ENCODE measurements at places on chromosomes 12 and 14.

DNA sequence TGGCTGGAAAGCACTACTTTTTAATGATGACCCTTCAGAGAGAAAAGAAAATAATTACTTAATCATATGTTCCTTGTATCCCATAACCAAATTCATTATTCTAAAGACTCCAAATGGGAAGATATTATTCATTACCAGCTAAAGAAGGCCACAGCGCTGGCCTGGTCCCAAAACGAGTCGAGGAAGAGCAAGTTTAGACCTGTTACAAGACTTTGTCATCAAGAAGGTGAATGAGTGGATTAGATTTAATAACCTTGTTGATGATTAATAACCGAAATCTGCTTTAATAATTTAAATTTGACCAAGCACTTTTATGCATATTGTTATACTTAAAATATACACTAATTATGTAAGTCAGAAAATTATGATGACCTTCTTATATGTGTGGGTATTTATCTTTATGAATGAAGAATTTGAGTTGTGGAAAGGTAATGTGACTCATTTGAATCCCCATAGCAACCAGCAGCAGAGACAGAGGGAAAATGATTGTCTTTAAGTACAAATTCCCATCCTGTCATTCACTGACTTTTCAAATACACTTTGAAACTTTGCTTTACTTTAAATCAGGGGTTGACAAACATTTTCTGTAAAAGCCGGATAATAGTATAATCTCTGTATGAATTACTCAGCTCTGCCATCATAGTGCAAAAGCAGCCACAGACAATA lies 200.3 kb upstream of the NPAS3 start:
- no peak for DNase-seq

DNA sequence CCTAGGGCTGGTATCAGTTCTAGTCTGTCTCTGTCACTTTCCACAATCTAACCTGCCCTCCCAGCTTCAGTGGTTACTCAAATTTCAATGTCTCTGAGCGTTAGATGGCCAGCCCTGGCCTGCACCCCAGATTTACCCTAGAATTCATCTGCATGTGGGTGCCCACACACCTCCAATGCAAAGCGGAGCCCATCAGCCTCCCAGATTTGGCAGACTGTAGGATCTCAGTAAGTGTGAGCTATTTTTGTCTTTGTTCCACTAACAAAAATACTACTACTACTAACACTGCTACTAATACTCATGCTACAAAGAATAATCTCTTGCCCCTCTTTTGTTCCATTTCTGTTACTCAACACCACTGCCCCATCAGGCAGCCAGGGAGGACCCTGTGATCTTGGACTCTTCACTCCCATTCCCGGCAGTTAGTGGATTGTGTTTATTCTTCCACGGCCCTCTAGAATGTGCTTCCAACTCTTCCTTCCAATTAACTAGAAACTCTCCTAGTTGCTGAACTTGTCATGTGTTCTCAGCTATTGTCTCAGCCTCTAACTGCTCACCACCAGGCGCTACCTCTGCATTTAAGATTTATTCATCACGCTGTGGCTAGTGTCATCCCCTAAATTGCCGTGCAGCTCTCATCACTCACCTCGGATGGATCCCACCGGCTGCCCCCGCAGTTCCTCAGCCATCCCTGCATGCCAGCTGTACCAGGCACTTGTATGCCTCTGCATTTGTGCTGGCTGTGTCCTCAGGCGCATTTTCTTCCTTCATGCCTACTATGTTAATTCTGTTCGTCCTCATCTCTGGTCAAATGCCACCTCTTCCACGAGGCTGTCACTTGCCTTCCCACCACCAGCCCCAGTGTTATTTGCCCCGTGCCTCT lies 150.6 kb upstream of the HIF1A start:
- DNase-seq = no peak

DNA sequence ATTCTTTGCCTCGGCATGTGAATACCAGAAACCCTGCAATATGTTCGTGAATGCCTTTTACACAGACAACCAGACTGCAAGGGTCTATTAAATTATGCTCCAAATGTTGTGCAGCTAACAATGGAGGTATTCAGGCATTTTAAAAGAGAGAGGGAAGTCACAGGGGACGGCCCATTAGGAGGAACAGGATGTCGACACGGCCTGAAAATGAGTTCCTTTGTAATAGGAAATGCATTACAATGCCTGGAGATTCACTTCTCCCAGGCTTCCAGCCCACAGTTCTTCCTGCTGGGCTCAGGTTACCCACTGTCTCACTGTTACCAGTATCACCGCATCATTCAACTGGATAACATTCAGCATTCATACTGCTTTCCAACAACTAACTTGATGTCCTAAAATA lies 2.5 kb downstream of the DUSP6 start:
- DNase-seq = no peak

DNA sequence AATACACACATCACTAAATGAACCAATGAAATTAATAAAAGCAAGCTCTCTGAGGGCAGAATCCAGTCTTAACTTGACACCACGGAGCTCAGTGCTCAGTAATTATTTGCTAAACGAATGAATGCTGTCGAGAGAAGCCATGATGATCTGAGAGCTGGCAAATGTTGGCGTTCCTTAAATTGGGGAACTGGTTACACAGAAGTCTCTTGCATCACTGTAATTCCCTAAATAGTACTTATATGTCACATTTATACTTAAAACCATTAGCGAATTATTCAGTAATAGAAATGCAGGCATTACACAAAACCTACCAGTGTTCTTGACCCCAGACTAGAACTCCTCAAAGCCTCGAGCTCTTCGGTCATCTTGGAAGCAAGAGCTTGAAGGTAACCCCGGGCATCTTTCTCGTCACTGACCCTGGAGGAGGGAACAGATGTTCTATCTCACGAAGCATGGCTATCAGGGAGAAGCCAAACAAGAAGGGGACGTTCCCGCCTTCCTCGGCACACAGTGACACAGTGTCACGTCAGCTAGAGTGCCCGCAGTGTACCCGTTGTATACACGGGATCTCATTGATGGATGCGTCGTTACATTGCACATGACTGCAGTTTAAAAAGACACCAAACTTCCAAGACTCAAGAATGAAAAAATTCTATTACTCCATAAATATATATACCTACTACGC lies 43.6 kb downstream of the AMN start:
- DNase-seq = no peak

DNA sequence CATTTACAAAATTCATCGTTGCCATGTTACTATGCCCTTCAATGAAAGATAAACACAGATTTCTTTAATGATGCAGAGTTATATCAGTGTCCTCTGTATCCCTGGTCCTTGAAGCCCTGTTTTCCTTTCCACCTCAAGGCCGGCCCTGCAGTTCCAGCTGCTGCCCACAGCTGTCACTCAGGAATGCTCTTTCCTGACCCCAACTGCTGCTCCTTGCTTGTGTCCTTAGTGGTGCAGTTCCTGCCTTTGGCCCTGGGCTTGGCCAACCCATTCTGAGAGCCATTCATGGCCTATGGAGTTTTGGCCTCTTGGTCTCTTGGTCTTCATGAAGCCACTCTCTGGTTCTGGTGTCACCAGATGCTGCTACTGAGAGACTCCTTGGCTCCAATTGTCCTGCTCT lies 93.1 kb downstream of the GAS2L3 start:
- no peak for DNase-seq

DNA sequence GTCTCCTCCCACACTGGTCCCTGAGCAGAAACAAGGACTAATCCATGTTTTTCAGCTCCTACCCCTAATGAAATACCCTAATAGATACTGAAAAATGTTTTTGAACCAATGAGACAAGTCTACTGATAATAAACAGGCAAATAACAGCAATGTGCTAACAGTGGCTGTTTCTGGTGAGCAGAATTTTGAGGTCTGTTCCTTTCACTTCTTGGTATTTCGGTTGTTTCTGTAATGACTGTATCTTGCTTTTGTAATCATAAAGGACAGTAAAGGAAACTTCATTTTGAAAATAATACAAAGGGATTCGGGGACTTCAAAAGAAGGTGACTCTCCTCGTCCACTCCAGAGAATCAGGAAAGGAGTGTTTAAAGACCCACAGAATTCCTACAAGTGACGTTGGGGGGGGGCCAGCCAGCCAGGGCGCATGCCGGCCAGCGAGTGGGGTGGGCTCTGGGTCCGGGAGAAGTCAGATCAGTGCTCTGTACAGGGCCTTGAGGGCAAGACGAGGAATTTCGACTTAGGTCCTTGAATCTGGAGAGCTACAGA lies 1.1 kb upstream of the CD9 start:
- DNase-seq = no peak

- DNase-seq = no peak
These were observed 89.8 kb downstream of the CHST11 start for GRCh38 chr12:104546575-104546974.

GRCh38 chr14:95474941-95475340 lies 41.5 kb downstream of the SYNE3 start:
- no peak for DNase-seq
